ENCODE measurements at places on chromosomes 7 and 10. TPM values are rescaled to one million over a fixed set of nuclear protein-coding genes. Genes with fewer than 3 reads are reported as not detected.

Gene LRRC18
- total RNA-seq: not detected

DNA sequence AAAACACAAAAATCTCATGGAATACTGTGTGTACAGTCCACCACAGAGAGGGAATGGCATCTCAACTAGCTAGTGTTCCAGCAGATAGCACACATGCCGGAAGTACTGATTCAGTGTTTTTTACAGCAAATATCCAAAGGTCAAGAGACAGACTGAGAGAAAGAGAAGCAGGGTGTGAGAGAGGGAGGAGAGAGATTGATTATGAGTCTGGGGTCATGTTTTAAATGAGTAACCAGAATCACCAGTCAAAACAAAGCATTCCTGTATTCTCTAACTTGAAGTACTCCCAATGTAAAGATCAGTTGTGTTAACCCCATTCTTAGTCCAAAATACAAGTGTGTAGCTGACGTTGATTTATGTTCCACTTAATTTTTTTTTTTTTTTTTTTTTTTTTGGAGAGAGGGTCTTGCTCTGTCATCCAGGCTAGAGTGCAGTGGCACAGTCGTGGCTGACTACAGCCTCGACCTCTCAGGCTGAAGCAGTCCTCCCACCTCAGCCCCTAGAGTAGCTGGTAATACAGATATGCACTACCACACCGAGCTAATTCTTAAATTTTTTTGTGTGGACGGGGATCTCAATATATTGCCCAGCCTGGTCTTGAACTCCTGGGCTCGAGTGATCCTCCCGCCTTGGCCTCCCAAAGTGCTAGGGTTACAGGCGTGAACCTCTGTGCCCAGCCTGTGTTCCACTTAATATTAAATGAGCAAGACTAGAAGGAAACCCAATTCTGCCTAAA is 114.2 kb downstream of the TAF3 start:
- no peak for DNase-seq

- no peak for DNase-seq
Observed at GRCh38 chr10:112195224-112195623, 11.7 kb upstream of the GPAM start.

- no peak for DNase-seq
Observed at GRCh38 chr7:117427258-117427701, at the start of gene ASZ1. TSS of gene ASZ1 (minus strand) at chr7:117427493. CDS start at chr7:117427460, 33 bp downstream.

GRCh38 chr10:5628451-5629302 is 37.7 kb downstream of the ASB13 start:
- DNase-seq: no peak

DNA sequence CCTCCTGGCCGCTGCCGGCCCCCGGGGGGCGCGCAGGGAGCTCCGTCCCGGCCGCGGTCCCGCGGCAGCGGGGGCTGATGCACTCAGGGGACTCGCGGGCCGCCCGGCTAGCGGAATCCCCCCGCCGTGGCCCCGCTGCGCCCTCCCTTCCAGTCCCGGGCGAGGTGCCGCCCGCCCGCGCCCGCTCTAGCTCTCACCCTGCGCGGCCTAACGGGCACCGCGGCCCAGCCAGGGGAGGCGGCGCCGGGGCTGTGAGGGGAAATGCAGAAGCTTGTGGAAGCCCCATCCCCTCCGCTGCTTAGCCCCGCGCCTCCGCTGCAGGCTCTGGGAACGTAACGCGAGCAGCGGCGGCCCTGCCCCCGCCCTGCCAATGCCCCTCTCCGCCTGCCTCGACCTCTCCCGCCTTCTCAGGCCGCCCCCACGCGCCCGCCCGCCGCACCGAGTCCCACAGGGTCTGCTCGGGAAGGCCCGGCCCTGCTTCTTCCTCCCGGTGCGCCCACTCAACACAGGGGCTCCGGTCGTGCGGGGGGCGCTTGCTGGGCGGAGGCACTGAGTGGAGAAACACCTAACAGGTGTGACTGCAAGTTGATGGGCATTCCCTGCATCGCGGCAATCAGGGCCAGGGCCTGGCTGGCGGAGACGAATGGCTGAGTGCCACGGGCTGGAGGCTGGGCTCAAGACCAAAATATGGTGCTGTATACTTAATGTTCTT is 384 bp upstream of the TMEM229A start:
- peak; percentile 53 for DNase-seq

- DNase-seq: no peak
Observed at GRCh38 chr7:6123843-6124242, 92.7 kb downstream of the ANKRD61 start.

All from right lobe of liver (tissue), 6 donors.